Activated effector memory CD4-positive, alpha-beta T cell treated with anti-CD3 and anti-CD28 coated beads, Interleukin-2, amount 50 U/mL, for 16 hours (primary cell): ENCODE measurements at places on chromosomes 6 and 20.
A peak's percentile ranks its signal among the peaks of the same experiment; 100 is the strongest.

- no peak for DNase-seq
These were observed 542.0 kb upstream of the MARCKS start for GRCh38 chr6:113315165-113315564.

DNA sequence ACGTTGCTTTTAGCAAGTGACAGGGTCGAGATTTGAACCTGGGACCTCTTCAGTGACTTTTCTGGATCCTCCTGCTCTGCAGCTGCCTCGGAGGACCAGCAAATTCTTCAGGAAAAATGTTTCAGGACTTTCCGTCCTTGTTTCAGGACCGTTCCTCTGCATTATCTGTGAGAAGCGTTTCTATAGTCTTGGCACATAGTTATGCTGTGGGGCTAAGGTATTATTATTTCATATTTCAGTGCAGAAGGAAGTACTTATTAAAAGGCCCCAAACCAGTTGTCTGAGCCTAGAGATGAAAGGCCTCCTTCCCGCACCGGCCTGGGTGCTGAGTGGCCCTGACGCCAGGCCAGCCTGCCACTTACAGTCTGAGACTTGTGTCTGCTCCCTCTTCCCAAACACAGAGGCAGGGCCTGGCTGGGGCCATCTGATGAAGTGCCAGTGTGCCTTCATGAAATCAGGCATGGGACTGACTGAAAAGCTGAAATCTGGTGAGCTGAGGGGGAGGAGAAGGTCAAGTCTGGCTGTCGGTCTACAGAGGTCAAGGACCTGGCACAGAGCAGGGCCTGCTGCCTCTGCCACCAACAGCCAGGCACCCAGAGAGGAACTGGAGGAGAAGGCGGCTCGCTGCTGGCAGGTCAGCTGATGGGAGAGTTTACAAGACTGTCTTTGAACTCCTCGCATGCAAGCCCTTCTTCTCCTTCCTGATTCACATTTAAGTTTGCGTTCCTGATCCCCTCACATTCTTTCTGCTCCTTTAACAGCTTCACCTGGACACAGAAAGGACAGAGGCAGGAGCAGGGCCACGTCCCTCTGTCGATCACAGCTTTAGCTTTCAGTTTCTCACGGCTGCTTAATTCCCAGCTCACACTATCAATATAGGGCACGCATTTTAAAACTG, 8.9 kb upstream of the QKI start:
- DNase-seq: peak; percentile 67

- DNase-seq: no peak
These were observed 20.6 kb upstream of the CST3 start for GRCh38 chr20:23658336-23658735.

- DNase-seq: peak; percentile 69
These were observed 40.4 kb upstream of the ARG1 start for GRCh38 chr6:131532580-131533039.

DNA sequence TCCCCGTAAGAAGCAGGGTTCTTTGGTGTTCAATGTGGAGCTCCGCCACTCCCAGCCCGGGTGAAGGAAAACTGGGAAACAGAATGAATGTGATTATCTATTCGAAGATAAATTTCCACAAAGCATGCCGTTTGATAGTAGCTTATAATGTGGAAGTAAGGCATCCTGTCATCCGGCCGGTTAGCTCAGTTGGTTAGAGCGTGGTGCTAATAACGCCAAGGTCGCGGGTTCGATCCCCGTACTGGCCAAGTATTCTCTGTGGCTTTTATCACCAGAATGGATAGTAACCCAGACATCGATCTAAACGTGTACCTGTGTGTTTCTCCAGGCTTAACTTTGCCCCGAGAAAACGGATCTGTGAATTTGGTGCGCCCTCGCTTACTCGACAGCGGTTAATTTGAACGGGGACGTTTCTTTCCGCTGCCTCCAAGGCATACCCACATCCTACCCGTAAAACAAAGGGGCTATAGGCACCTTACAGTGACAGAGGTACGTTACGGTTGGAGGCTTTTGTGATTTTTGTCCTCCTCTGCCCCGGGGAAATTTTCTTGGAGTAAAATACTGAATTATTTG, 215.2 kb upstream of the ZNF184 start:
- DNase-seq: peak; percentile 94

DNA sequence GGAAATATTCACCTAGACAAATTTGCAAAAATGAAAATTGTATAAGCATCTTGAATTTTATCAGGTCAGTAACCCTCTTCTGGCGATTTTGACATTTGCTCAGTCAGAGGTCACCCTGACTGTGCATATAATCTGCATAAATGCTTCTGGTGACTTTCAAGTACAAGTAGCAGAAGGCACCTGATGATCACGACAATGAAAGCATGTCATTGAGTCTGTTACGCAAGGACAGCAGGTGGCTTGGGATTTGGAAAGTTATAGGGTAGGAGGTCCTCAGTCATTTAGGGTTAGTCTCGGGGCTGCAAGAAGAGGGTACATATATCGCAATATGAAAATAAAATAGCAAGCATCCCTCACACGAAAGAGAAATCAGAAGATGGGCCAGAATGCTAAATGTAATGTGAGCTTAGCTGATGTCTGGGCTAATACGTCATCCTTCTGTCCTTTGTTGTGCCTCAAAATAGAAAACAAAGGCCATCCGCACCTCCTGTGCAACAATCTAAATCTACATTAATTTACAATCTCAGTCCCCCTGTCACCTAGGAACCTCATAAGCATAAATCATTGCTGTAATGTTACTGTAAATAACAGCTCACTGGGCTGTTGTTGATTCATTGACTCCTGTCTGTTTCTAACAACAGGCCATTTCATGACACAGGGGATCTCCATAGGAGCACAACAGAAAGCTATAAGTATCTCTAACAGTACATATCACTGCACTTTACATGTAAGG, 155.2 kb upstream of the RSPO3 start:
- DNase-seq: no peak

- no peak for DNase-seq
These were observed 71.0 kb upstream of the SAMD3 start for GRCh38 chr6:130293800-130294199.

GRCh38 chr6:128784266-128784665, 98.7 kb upstream of the LAMA2 start:
- no peak for DNase-seq

DNA sequence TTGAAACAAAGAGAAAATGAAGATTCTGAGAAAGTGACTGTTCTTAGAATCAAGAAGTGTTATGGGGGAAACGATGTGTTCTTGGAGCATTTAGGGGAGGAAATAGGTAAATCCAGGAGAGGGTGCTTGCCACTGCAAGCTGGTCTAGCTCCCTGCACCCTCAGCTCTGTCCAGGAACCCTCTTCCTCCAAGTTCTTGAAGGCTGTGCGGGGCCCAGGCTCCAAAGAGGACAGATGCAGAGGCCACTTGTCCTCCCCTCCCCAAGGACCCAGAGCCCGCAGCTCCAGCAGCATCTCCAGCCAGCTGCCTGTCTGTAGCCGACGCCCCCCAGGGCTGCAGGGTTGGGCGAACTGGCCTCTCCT, 87.9 kb downstream of the CDC5L start:
- DNase-seq: no peak

DNA sequence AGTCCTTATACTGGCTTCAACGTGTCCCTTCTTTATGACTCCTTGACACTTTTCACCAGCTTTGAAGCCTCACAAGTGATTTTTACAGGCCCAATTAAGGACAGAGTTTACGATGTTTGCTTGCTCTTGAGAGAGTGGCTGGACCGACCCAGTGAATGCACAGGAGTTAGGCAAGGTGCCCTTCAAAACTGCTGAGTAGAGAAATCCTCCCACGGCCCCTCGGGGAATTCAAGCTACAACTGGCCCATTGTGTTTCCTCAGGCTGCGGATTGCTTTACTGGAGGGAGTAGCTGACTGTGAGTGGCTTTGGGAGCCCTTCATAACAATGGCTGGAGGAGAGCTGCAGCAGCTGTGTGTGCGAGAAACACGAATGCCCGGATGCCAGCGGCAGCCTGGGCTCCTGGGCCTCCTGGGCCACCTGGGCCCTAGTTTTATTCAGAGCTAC, 50.0 kb downstream of the SGK1 start:
- no peak for DNase-seq

DNA sequence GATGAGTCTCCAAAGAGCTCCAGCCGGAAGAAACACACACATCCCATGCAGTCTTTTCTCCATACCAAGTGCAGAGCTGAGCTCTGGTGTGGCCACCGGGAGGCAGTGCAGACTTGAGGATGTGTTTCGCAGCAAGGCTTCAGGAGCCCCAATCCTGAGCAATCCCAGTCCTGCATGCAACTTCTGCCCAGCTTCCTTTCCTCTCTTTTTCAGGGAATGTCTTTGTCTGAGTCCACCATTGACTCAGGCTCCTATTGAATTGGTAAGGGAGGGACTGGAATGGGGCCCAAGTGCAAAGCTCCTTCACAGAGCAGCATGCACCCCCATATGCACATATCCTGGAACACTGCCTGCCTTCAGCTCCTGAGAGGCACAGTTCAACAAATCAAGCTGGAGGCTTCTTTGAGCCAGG, 50.5 kb upstream of the ASIP start:
- DNase-seq: no peak

- no peak for DNase-seq
These were observed 19.6 kb downstream of the RTN4IP1 start for GRCh38 chr6:106609699-106610098.

GRCh38 chr6:1470040-1470439, 80.7 kb downstream of the FOXF2 start:
- DNase-seq: no peak

DNA sequence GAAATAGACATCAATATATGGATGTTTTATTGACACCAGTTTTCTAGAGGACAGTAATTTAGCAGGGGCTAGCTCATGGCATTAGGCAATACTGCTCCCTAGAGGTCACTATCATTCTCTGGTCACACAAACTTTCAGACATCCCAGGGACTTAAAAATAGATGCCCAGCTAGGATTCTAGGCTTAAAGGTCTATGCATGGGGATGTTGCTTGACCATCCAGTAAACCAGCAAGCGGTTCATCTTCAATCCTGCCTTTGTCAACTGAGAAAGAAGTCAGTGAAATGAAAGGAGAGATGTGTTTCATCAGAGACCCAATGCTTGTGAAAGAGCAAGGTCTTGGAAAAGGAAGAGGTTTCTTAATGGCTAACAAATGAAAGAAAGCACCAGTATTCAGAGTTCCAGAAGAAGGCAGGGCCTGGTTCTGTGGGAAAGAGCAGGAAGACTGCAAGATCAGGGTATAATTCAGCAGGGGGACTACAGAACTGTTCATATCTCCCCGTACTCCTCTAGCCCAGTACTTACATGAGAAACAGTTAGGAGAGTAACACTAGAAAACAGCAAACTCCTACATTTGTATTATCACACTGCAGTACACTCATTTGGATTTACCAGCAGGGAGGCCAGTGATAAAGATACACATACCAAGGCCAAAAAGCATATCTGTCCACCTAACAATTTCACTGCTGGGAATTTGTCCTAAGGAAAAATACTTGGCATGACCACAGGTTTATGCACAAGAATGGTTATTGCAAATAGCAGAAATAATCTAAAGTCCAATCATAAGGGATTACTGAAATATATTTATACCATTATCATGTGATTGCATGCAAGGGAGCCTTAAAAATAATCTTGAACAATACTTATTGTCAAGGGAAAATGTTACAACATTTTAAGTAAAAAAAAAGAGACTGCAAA, 151.4 kb upstream of the LAMA2 start:
- no peak for DNase-seq

GRCh38 chr6:164563924-164564323, 745.5 kb downstream of the C6orf118 start:
- no peak for DNase-seq

- DNase-seq: no peak
These were observed 133.7 kb downstream of the CDH4 start for GRCh38 chr20:61385731-61386130.

GRCh38 chr6:157075549-157076450, 247.5 kb downstream of the TMEM242 start:
- DNase-seq: no peak

- no peak for DNase-seq
These were observed 36.9 kb downstream of the KCNQ2 start for GRCh38 chr20:63435552-63435951.

- DNase-seq: no peak
These were observed 13.6 kb downstream of the ITPA start for GRCh38 chr20:3222635-3223600.

GRCh38 chr6:39128106-39128505, 13.1 kb upstream of the SAYSD1 start:
- DNase-seq: no peak

DNA sequence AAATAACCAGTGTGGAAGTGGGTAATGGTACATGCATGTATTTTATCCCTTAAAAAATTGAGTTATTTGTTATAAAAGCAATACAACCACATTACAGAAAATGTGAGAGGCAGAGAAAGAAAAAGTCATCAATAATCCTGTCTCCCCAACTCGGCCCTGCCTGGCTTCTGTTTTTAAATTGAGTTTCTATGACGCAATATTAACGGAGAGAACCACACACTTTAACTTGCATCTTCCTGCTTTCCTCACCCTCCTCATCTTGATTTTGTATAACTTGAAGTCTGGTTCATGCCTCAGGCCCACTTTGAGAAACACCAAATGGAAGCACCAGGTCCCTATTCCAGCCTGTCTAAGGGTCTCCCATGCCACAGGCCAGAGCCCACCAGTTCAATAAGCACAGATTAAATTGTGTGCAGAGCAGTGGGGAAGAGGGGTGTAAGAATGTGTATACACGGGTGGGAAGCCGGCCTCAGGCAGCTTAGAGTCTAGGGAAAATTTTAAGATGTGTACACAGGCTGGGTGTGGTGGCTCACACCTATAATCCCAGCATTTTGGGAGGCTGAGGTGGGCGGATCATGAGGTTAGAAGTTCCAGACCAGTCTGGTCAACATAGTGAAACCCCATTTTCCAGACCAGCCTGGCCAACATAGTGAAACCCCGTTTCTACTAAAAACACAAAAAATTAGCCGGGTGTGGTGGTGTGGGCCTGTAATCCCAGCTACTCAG, 15.9 kb downstream of the KCNK5 start:
- no peak for DNase-seq

DNA sequence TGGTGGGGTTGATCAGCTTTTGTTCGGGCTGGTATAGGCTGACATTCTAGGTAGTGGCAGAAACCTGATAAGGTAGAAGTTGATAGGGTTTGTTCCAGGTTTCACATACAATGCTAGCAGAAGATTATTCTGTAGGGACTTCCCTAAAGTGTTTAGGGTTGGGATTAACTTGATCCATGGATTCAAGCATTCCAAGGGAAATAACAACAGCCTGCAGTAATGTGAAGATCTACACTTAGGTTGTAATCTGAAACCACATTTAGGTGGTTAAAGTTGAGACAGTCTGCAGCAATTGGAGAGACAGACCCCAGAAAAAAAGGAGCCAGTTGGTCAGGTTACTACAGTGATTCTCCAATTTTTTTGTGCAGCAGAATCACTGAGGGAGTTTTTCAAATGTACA, 56.1 kb downstream of the GJA1 start:
- DNase-seq: no peak

DNA sequence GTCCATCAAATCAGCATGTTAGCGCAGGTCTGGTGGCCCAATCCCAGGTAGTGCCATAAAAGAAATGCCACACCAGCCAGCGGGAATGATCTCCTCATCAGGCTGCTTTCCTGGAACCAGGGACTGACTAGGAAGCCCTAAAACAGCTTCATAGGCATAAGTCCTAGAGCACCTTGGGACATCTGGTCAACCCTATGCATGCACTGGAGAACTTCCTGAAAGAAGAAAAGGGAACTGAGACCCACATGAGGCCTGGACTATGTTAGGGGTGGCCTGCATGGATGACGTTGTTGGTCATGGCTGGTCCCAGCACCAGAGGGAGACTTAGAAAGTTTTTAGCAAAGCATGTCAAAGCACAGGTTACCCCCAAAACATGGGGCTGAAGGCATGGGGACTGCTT, 7.6 kb upstream of the KCNK16 start:
- no peak for DNase-seq

- no peak for DNase-seq
These were observed 41.2 kb downstream of the BTBD3 start for GRCh38 chr20:11958855-11959254.

- DNase-seq: no peak
These were observed 20.6 kb downstream of the HLA-C start for GRCh38 chr6:31251261-31251660.
